ENCODE measurements at places on chromosomes 12 and 14.

DNA sequence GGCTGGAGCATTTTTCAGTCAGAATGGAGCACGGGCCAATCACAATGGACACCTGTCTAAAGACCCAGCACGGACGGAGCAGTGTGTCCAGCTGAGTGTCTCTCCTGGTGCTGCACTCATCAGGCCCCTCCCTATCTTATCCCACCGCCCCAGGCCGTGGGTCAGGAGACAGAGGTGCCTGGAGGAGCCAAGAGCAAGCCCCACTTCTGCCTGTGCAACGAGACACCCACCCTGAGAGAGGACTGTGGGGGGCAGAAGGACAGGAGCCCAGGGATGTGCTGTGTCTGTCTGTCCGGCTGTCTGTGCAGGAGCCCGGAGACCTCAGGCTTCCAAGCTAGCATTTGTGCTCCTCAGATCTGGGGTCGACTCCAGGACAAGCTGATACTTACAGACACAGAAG, 69.6 kb upstream of the SFSWAP start:
- DNase-seq: no peak

DNA sequence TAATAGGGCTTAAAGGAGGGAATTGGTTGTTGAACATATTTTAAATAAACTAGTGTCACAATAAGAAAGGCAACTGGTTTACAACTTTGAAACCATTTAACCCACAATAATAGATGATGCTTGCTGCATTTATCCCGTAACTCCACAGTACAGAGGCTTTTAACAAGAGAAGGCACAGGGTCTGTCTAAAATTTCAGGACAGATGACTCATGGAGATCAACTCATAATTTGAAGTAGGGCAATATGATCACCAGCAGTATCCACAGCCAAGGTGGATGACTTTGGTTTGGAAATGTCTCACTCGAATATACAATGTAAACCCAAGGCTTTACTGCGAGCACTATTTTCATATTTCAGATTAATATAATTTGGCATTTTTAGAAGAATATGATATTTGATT, 340.2 kb downstream of the LRIG3 start:
- no peak for DNase-seq

- DNase-seq: no peak
These were observed 84.6 kb upstream of the CCDC196 start for GRCh38 chr14:66401449-66402095.

DNA sequence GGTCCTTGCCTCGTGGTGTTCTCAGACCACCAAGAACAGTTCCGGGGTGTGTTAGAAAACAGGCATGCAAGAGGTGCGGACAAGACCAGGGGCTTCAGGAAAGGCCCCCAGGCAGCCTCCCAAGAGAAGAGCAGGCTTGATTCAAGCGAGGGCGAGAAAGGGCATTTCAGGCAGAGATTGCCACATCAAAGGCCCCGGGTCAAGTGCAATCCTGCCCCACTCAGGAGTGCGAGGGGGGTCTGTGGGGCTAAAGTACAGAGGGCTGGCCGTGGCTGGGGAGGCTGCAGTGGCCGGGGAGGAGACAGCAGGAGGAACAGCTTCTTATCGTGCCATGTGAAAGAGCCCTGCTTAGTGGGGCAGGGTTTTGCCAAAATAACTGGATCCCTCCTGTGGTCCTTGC, 2.7 kb upstream of the BDKRB2 start:
- DNase-seq: no peak

DNA sequence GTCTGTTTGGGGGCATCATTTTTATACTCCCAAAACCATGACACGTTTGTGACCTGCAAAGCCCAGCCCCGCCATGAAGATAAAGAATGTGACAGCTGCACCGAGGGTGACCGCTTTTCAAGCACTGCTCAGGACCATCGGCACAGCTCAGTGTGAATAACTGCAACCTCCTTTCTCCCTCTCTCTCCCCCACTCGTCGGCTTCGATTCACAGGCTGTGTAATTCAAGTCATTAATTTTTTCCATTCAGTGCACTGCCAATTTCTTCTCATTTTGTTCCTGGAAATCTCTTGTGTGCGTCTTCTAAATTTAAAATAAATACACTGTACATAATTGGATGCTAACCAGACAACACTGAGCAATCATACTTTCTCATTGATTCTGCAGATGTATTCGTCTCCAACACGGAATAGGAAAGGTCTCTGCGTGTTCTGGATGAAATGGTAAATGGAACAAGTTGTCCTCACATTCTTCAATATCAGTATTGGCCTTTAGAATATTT, 260.8 kb downstream of the TTC8 start:
- no peak for DNase-seq

DNA sequence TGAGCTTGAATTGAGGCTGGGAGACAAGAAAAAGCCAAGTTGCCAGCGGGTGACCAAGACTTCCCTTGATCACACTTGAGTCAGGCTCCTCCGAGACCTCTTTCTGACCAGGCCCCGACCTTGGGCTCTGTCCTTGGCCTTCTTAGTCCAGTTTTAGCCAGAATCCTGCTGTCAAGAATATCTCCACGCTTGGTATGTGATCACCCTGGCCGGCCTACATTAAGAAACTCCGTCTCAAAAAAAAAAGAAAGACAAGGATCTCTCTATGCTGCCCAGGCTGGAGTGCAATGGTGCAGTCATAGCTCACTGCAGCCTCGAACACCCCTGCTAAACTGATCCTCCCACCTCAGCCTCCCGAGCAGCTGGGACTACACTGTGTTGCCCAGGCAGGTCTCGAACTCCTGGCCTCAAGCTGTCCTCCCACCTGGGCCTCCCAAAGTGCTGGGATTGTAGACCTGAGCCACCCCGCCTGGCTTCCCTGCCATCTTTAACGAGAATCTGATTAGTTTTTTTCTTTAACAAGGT, 1.0 kb upstream of the ITPK1 start:
- no peak for DNase-seq

- DNase-seq: no peak
These were observed 15.5 kb downstream of the COX14 start for GRCh38 chr12:50127546-50127945.

DNA sequence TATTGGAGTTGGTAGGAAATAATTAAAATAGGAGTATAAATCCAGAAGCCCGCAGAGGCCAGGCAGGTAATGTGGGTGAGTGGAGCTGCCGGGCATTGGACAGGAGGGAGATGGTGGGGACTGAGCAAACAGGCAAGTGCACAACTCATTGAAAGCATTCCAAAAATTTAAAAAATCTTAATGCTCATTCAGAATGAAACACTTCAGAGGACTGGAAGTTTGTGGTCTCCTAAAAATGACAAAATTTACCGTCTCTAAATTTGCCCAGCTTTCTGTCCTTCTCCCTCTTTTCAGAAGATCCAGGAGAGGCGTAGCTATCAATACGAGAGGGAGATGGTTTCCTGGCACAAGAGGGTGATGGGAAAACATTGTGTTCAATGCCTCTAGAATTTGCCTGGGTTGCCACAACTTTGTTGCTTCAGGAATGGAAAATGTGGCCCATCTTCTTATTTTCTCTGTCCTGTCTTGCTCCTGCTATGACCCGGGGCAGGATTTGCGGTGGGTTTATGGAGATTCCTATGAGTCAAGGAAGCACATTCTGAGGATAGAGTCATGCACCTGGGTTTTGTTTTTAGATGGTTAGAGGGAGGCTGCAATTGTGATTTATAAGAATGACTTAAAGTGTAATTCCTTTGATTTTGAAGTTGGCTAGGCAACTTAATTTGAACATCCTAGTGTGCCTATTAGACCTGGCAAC, 72.2 kb downstream of the BORCS5 start:
- no peak for DNase-seq
